Breast epithelium (tissue), 4 donors: ENCODE measurements at places on chromosomes 5 and 9.

GRCh38 chr5:11319836-11320580, 559.0 kb upstream of the DAP start:
- H3K27ac ChIP-seq: no peak overlapping the region
- no peaks in the 10 kb centered on the region for H3K27me3 ChIP-seq
- DNase-seq: no peak

DNA sequence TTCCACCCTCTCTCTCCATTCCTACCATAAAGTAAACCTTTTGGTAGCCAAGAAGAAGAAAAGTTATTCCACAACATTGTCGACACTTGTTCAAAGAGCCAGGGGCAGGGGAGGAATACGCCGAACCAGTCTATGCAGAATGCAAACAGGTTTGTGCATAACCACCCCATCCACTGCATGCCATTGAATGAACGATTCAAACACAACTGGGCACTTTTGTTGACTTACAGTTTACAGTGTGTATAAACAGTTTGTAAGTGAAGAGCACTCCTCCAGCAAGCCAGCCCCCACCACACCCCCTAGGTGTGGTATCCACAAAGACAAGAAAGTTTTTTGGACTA, 6.8 kb upstream of the S1PR3 start:
- H3K4me1 ChIP-seq: no peaks in the 10 kb centered on the region
- H3K4me3 ChIP-seq: no peak overlapping the region
- no peaks in the 10 kb centered on the region for H3K27me3 ChIP-seq
- H3K36me3 ChIP-seq: no peaks in the 10 kb centered on the region

- H3K27ac ChIP-seq: no peak overlapping the region
- H3K4me1 ChIP-seq: no peaks in the 10 kb centered on the region
- no peak overlapping the region for H3K4me3 ChIP-seq
- no peak for DNase-seq
- H3K36me3 ChIP-seq: no peaks in the 10 kb centered on the region
Measured at GRCh38 chr9:119284587-119285337, 84.5 kb downstream of the BRINP1 start.

GRCh38 chr5:115262011-115262320, 711 bp downstream of the PGGT1B start:
- H3K27me3 ChIP-seq: no peaks in the 10 kb centered on the region
- H3K27ac ChIP-seq: peak overlapping the region; percentile 83
- peaks cover 3% of the 10 kb centered on the region for H3K4me1 ChIP-seq
- peak overlapping the region; percentile 89 for H3K4me3 ChIP-seq
- H3K36me3 ChIP-seq: no peaks in the 10 kb centered on the region
- no peak for DNase-seq

DNA sequence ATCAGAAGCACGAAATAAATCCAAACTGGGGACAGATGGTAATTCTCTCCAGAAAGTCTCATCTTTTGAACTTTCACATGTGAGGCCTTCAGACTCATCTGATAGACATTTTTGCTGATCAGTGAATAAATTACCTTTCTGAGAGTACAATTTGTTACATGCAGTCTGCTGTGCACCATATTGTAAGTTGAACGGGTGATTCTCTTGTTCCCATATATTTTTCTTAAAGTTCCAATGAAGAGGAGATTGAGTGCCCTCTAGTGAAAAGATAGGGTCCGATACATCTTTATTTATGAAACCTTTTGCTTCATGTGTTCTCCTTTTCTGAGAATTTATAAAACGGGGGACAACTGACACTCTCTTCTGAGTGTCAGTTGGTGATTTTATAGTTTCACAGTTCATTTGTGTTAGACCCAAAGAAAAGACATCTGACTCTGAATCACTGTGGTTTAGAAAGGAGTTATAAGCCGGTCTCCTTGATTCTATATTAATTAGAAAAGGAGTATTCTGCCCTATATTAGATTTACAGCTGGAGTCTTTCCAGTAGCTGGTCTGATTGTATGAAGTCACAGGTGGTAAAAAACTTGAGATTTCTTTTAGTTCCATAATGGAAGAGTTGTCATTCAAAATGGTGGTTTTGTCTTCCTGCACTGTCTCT, 30.4 kb downstream of the GNG10 start:
- H3K4me1 ChIP-seq: no peaks in the 10 kb centered on the region
- DNase-seq: no peak
- no peaks in the 10 kb centered on the region for H3K27me3 ChIP-seq
- H3K36me3 ChIP-seq: no peaks in the 10 kb centered on the region

DNA sequence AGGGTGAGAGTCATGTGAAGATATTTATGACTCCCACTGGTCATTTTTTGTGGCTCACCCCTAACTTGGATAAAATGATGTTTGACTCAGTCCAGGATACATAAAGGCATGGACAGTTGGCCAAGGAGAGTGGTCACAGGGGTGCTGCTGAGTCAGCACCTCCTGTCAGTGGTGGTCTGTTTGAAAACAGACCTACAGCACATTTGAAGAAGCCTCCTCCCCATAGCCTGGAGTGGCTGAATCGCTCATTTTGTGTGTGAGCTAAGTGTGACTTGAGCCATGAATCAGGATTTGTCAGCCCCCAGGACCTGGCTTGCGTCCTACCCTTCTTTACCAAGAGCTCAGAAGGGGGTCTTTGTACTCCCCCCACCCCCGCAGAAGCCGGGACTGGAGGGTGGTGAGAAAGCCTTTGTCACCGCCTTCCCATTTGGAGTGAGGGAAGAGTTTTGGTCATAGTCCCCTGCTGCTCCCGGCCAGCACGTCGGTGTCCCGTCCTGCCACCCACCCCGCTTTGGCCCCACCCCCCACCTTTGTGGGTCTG, 35.6 kb downstream of the TRIO start:
- no peak for DNase-seq
- H3K36me3 ChIP-seq: no peaks in the 10 kb centered on the region
- H3K27me3 ChIP-seq: no peaks in the 10 kb centered on the region

- H3K4me1 ChIP-seq: peaks cover 7% of the 10 kb centered on the region
- no peak overlapping the region for H3K27ac ChIP-seq
- no peak overlapping the region for H3K4me3 ChIP-seq
- no peaks in the 10 kb centered on the region for H3K27me3 ChIP-seq
- H3K36me3 ChIP-seq: no peaks in the 10 kb centered on the region
- DNase-seq: no peak
Measured at GRCh38 chr5:81424728-81425127, 30.8 kb upstream of the ACOT12 start.

GRCh38 chr5:84634256-84634655, 249.6 kb upstream of the EDIL3 start:
- H3K27me3 ChIP-seq: no peaks in the 10 kb centered on the region
- no peak for DNase-seq
- H3K4me1 ChIP-seq: no peaks in the 10 kb centered on the region
- H3K27ac ChIP-seq: no peak overlapping the region
- no peak overlapping the region for H3K4me3 ChIP-seq

DNA sequence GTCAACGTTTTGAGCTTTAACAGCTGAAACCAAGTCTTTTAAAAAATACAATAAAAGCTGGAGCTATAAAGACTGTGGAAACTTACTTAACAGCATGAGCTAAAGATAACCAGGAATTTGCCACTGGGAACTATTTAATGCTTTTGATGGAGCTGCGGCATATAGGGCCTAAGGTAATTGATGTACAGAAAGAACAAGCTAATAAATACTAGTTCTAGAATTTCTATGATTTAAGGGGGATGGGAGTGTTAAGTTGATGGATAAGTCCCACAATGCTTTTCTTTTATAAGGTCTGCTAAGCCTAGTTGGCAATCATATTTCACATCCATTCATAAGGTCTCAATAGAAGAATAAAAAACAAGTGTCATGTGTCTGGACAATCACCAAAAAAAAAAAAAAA, 334.0 kb upstream of the DMAC1 start:
- no peaks in the 10 kb centered on the region for H3K4me1 ChIP-seq
- no peak for DNase-seq
- H3K36me3 ChIP-seq: no peaks in the 10 kb centered on the region
- H3K4me3 ChIP-seq: no peak overlapping the region

GRCh38 chr5:107743373-107744000, 72.8 kb upstream of the EFNA5 start:
- no peak for DNase-seq
- no peak overlapping the region for H3K27ac ChIP-seq
- H3K36me3 ChIP-seq: no peaks in the 10 kb centered on the region

DNA sequence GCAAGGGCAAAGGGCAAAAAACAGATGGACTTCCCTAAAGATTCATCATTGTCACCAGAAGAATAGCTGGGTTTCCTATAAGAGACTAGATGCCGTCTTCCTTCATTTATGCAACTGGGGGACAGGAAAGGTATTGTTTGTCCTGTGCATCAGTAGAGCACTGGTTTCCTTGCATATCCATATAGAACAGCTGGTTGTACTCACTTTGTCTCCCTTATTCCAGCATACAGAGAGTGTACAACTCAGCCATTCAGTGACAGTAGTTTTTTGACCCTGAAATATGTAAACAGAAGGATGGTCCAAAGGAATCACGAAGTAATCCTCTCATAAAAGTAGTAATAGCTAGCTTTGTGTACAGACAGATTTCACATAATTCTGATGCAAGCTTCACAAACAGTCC, 22.5 kb upstream of the MAST4 start:
- no peaks in the 10 kb centered on the region for H3K27me3 ChIP-seq
- no peak overlapping the region for H3K4me3 ChIP-seq
- no peaks in the 10 kb centered on the region for H3K4me1 ChIP-seq
- no peak overlapping the region for H3K27ac ChIP-seq
- H3K36me3 ChIP-seq: no peaks in the 10 kb centered on the region

DNA sequence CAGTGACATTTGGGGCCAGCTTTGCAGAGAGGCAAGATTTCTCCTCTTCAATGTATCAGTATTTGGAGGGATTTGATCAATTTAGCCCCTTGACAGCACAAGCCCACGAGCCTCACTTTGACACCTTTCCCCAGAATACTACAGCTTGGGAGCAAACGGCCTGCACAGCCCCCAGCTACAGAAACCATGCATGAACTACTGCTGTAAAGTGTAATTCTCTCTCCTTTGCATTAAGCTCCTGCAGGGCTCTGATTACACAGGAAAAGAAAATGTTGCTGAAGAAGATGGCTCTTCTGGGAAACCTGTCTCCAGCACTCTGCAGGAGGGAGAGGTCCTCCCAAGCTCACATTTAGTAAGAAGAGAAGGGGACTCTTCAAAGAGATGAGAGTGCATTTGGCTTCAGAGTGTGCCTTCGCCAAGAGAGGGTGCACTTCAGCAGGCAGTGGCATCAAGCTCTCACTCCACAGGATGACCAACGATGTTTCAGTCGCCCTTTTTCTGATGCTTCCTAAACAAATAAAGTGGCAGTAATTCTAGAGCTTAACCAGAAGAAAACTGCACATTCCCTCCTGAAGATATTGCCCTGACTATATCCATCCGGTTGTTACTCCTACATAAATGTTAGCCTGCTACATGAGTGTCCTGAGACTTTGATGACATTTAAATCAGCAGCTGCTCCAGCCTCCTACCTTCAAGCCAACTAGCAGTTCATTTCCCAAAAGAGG, 272.2 kb downstream of the AUH start:
- H3K27ac ChIP-seq: no peak overlapping the region
- DNase-seq: no peak
- H3K27me3 ChIP-seq: no peaks in the 10 kb centered on the region
- H3K4me3 ChIP-seq: no peak overlapping the region
- H3K36me3 ChIP-seq: no peaks in the 10 kb centered on the region

GRCh38 chr5:157469073-157469472, 9.1 kb downstream of the NIPAL4 start:
- H3K4me3 ChIP-seq: no peak overlapping the region
- H3K4me1 ChIP-seq: peaks cover 3% of the 10 kb centered on the region
- no peak overlapping the region for H3K27ac ChIP-seq
- no peaks in the 10 kb centered on the region for H3K36me3 ChIP-seq
- H3K27me3 ChIP-seq: no peaks in the 10 kb centered on the region

GRCh38 chr5:127092690-127093089, 19.4 kb upstream of the C5orf63 start:
- H3K4me1 ChIP-seq: no peaks in the 10 kb centered on the region
- no peaks in the 10 kb centered on the region for H3K36me3 ChIP-seq
- H3K4me3 ChIP-seq: no peak overlapping the region
